ENCODE measurements at places on chromosomes 6 and 20.

DNA sequence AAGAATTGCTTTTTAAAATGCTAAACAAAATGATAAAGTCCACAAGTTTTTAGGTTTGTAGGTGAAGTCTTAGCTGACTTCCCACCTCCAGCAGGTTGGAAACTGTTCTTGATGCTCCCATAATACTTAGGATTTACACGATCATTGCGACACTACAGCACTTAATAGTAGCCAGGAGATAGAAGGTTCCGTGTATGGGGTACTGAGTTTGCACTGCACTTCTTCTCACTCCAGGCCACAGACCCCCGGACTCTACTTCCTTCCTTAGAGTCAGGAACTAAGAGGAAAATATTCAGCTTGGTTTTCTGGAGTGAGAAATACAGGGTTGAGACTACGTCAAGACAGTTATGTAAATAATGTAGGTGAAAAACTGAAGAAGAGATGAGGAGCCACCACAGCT lies 56.1 kb upstream of the SGK1 start:
- DNase-seq: no peak

DNA sequence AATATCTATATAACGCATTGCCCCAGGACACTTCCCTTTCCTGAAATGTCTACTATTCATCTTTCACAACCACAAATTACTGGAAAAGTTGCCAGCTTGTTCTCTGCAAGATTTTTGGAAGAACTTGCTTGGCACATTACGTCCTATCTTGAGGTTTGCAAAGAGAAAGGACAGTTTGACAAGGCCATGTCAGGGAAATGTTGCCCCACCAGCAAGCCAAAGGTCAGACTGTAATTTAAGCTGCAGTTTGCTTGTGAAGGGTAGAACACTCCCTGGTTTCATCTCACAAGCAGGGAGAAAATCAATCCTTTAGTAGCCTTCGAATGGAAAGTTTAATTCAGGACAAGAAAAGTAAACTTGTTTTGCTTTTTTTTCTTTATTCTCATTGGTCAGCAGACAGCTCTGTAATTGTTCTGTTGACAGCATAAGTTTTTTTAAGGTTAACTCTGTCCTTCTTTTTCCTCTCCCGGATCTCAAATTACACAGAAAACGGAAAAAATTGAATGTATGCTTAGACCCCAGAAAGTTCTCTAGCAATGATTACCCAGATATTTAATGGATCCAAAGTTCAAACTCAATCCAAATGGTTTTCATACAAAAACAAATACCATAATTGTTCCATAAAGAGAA lies 541.8 kb upstream of the NRSN1 start:
- DNase-seq: no peak

DNA sequence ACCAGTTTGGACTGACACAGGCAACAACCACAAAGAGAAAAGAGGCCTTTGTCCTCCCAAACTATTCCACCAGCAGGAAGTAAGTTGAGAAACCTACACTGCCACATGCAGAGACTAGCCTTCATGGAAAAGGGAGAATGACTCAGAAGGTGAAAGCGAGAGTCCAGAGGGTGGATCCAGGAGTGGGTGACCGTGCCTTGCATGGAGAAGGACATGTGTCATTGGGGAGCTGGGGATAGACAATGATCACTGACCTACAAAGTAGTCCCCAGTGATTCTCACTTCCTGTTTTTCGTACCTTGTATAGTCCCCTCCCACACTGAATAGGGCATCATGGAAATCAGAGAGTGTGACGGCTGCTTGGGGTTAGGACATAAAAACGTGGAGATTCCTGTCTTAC lies 91.9 kb downstream of the MYLK4 start:
- DNase-seq: no peak

DNA sequence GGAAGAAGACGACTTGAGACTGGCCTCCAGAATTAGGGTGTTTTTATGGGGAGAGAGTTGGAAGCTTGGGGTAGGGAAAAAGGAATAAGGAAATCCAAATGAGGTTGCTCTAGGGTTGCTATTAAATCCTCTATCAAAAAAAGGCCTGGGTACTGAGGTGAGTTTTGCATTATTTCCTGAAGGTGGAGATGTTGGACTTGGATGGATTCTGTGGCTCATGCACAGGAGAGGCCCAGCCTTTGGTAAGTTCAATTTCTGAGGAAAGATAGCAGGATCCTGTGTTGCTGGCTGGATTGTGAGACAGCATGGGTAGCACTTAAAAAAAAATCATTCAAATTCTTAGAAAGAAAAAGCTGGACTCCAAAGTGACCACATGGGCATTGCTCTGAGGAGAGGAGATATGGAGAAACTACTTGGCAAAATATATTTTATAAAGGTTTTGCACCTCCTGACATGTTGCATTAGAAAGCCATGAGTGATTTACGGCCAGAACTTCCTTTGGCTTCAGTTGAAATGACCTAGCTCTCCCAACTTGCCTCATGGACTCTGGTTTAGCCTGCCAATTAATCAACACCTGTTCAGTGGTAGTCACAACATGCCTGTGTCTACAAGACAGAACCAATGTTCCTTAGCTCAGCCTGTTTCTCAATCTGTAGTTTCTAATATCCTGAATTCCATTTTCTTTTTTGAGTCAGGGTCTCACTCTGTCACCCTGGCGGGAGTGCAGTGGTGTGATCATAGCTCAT lies 152.1 kb upstream of the RALGAPA2 start:
- DNase-seq: no peak

DNA sequence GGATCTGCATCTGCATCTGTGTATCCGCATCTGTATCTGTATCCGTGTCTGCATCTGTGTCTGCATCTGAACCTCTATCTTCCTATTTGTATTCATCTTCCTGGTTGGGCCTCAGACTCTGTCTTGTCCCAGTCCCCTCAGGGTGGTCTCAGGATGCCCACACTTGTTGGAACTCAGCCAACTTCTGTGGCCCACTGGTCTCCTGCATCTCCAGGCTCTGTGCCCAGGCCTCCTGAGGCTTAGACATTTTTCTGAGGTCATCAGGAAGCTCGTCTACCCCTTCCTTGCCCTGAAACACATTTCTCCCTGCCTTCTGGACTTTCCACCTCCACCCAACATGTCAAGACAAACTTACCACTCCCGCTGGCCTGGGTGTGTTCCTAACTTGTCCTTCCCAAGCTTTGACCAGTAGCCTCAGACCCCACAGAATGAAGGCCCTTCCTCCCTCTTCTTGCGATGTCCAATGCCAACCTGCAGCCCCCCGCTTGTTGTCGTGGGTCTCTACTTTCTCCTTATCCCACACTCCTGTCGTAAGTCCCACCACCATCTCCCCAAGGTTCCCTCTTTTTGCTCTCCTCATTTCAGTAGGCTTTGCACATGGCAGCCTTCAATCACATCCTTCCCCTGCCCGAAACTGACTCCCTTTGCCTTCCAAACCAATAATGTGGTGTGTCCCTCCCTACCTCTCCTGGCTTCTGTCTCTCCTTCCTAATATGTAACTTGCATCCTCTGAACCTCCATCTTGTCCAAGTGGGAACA lies 176.5 kb downstream of the DLL1 start:
- no peak for DNase-seq

- no peak for DNase-seq
Measured at GRCh38 chr20:49272654-49273053, 5.2 kb downstream of the ZNFX1 start.

DNA sequence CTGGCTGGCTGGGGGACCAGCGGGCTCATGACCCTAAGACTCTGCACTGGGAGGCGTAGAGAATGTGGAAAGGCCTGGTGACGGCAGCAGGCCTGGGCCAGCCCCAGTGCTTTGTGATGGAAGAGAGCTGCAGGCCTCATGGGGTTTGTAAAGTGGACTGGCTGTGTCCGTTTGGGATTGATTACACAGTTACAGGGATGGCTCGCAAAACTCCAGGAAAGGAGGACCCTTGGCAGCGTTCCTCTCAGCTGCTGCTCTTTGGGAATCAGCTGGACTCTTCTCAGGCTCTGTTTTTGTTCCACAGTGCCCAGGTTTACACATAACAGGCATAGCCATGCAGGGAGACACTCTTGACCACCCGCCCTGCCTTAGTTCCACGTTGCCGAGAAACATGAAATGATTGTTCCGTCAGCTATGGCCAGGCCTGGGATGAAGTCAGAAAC lies 89.0 kb downstream of the SLX4IP start:
- peak; percentile 77 for DNase-seq

- DNase-seq: no peak
Measured at GRCh38 chr6:164967102-164967501, 342.3 kb downstream of the C6orf118 start.

GRCh38 chr6:158040051-158040803 lies 58.6 kb downstream of the SYNJ2 start:
- peak; percentile 99 for DNase-seq

- no peak for DNase-seq
Measured at GRCh38 chr20:3932277-3932676, 43.1 kb downstream of the PANK2 start.

GRCh38 chr6:78192057-78192456 lies 539.2 kb downstream of the MEI4 start:
- no peak for DNase-seq

DNA sequence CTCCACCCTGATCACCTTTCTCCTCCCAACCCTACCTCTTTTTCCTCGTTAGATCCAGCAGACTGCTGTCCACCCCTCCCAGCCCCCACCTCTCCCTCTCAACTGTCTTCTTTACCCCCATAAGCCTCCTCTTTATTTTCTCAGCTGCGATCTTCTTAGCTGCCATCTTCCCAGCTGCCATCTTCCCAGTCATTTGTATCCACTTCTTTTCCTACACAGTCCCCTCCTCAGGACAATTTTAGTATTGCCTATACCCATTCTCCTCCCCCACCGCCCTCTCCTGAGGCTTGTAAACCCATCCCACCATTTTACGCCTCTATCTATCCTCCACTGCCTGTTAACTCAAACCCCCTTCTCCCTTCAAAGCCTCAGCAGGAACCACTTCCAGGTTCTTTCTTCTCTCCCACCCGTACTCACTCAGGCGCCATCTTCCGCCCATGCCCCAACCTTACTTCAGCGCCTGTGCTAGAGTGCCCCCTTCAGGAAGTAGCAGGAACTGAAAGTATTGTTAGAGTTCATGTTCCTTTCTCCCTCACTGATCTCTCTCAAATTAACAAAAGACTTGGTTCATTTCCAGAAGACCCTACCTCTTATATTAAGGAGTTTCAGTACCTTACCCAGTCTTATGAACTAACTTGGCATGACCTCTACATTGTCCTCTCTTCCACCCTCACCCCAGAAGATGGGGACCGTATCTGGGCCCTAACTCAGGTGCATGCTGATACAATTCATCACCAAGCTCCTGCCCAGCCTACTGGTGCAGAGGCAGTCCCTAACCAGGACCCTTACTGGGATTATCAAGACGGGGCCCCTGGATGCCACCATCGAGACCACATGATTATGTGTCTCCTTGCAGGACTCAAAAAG lies 236.0 kb downstream of the ADGRG6 start:
- no peak for DNase-seq

GRCh38 chr6:34381081-34381480 lies 11.4 kb downstream of the NUDT3 start:
- DNase-seq: no peak

DNA sequence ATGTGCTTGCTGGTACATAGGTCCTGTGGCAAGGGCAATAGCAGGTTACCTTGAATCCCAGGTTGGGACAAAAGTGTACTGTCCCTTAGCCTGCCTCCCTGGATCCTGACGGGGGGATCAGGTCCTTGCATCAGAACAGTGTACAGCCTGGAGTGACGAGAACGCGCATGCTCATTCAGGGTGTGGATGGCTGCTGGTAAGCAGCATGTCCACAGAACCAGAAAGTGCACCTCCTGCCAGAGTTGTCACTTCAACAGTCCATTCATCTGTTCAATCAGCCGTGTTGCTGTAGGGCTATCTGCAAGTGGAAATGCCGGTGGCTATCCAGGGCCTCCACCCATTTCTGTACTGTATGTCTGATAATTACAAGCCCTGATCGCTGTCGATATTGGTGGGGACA lies 236.3 kb upstream of the SOX4 start:
- DNase-seq: no peak

- peak; percentile 95 for DNase-seq
Measured at GRCh38 chr6:11428895-11429294, 108.7 kb upstream of the TMEM170B start.

- DNase-seq: no peak
Measured at GRCh38 chr6:31394381-31394780, 9.0 kb upstream of the MICA start.

DNA sequence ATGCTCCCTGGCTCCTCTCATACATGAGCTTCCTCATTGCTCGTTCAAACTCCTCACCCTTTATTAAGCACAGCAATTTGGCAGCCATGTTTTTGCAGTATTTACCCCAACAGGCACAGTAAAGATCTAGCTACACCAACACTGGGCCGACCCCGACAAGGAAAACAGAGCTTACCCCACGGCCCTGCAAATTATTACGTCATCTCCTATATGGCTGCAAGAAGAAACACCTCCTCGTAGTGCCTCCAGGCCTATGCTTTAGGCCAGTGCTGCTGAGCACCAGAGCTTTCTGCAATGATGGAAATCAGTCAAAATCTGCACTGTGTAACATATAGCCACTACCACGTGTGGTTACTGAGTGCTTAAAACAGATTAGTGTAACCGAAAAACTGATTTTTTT lies 26.7 kb downstream of the TMC2 start:
- no peak for DNase-seq

- no peak for DNase-seq
Measured at GRCh38 chr20:47956268-47956995, 171.2 kb upstream of the SULF2 start.

- peak; percentile 22 for DNase-seq
Measured at GRCh38 chr6:30013291-30013922, 47.7 kb upstream of the POLR1H start.

- peak; percentile 87 for DNase-seq
Measured at GRCh38 chr6:90296341-90297114, at the start of gene BACH2. Gene BACH2 (minus strand): TSS chr6:90296843. CDS start chr6:90008844, 287,999 bp downstream.

DNA sequence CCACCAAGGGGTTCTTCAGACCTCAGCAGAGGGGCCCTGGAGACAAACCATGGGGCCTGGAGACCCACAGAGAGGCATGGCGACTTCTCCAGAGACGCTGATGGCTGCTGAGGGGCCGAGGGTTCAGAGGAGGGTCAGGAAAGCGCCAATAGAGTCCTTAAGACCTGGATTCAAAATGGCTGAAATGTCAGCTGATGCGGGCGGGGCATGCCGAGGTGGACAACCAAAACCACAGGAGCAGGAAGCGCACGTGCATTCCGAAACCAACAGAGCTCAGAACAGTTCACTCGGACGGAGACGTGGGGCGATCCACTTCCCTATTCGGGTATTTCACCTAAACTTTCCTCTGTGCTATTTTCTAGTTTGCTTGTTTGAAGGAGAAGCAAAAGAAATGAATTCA lies 99.9 kb upstream of the RIN2 start:
- no peak for DNase-seq

DNA sequence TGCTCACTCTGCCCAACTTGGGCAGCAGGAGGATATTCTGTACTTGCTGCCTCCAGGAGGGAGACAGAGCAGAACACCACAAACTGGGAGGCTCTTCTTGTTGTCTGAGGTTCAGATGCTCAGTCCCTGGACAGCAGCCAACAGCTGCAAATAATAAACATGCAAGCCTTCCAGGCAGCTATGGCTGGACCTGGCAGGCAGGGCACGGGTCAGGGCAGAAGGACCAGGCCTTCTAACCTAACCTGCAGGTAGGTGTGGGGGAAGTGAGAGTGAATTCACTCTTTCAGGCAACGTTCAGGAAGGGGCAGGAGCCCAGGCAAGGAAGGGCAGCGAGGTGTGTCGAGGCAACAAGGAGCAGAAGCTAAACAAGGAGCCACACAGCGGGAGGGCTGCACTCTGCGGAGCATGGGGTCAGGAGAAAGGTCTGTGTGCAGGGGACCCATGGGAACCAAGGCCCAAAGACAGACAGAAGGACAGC lies 31.5 kb downstream of the NINL start:
- DNase-seq: peak; percentile 76

- DNase-seq: no peak
Measured at GRCh38 chr20:35541118-35541782, 628 bp upstream of the ERGIC3 start.

GRCh38 chr6:12008366-12009179 lies 3.5 kb upstream of the HIVEP1 start:
- DNase-seq: peak; percentile 84

Measured in mesenchymal stem cell (in vitro differentiated cells and primary cell).